Stimulated activated CD8-positive, alpha-beta memory T cell treated with anti-CD3 and anti-CD28 coated beads, Interleukin-4, amount 100 ng/mL, for 1 hour (primary cell): ENCODE measurements at places on chromosomes 4 and X.

GRCh38 chr4:38468339-38468866 lies 195.6 kb upstream of the KLF3 start:
- no peak for DNase-seq

DNA sequence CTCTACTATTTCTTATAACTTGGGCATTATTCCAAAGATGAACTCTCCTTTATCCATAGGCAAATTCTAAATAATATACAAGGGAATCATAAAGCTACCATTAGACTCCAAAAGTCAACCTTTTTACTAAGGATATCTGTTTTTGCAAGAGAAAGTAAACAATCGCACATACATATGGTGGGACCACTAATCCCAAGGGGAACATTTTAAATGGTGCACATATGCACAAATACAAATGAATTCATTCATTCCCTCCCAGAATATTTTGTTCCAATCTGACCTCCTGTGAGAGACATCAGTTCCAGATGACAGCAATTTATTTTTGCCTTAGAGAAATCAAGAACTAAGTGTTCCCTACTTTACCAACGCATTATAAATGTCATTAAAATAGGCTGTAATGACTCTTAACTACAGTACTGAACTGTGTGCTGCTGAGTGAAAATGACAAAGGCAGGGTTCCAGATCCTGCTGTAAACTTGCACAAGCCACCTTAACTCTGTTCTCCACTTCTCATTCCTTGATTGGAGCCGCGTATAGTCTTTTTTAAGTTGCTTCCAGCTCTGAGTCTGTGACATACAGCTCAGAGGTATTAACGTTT lies 2.0 kb downstream of the DHX15 start:
- no peak for DNase-seq

DNA sequence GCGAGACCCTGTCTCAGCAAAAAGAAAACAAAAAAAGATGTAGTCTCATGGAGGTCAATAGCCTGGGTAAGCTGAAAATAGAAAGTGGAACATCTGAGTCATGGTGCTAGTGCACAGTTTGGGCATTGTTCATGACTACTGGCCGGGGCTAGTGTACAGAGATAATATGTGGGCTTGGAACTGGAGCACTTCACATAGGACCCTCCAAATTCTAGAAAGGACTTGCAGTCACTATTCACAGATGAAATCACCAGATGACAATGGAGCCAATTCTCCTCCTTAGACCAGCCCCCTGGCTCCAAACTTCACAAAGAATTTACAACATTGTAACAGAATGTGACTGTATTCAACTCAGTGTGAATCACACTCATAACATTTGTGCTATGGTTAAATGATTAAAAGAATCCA lies 367.8 kb upstream of the SLC7A11 start:
- no peak for DNase-seq

- DNase-seq, result no peak
Measured at GRCh38 chr4:130760246-130760645, 1664.3 kb downstream of the C4orf33 start.

DNA sequence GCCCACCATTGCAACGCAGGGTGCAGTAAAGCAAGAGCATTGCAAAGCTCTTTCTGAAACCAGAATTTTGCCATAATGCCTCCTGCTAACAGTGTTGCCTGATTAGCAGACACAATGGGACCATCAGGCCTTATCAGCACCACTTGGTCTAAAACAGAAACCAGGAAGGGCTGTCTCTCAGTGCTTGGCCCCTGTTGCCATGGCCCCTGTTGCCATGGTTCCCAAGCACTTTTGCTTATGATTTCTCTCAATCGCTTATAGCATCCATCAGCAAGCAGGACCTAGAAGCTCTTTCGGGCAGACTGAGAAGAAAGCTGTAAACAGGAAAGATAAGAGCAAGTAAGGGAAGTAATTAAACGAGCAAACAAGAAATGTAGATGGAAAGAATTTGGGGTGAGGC lies 36.8 kb downstream of the RTL5 start:
- DNase-seq, result peak; percentile 33

DNA sequence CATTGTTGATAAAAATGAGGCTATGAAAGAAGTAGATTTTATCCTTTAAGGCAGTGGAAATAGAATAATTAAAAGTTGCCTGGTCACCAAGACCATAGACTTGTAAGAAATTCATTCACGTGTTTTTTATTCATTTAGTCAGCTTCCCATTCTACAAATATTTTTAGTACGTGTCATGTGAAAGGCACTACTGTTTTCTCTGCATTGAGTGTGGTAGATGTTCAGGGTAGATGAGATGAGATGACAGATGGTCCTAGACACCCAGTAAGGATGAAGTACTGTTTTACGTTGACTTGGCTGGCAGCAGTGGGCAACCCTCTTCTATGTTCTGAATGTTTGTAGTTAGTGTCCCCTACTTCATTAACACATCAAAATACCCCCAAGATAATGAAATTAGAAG lies 228.1 kb downstream of the ARHGAP24 start:
- DNase-seq, result no peak

- no peak for DNase-seq
Measured at GRCh38 chrX:9476810-9477575, 12.1 kb downstream of the TBL1X start.

DNA sequence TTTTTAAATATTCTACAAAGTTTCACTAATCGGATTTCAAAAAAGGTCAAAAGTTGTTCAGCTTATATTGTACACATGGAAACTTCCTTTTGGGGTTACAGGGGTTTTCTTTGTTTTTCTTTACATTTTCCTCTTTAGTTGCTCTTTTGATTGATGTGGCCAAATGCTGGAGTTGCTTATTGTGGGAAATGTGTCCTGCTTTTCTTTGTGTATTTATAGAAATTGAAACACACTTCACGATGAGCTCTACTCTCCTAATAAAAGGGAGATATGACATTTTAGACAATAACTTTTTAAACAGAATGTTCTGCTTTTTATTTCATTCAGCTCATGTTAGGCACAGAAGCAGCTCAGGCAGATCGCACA lies 50.7 kb upstream of the SPRY1 start:
- DNase-seq, result no peak

DNA sequence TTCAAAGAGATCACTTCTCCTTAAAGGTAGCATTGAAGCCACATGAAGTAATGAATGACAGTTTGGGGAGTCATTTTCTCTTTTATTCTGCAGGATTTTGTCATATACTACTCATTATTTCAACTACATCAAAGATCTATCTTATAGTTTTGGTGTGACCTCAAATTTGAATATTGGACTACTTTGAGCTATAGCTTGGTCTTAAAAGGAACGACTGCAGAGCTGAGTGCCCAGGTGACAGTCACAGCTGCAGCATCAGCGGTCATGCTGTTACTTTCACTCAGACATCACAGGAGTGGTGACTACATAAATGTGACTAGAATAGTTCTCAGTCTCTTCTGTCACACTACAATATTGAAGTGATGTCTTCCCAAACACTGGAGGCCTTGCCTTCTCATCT lies 10.7 kb upstream of the SPCS3 start:
- no peak for DNase-seq

DNA sequence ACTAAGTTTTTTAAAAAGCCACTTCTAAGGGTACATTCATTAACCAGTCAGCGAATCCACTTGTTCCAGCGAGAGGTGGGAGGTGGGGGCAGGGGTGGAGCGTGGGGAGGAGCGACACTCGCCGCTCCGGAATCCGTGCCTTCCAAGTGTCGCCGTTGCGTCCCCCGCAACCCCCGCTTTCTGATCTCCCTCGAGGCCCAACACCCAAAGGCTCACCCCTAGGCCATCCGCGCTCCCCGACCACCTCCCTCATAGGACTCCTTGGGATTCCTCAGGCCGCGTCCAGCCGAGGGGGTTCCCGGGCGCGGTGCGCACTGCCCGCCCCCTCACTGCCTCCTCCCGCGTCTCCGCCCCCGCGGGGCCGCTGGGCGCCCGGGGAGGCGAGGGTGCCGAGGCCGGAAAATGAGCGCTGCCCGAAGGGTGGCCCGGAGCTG lies 108.1 kb upstream of the STOX2 start:
- no peak for DNase-seq

GRCh38 chrX:140664939-140665338 lies 44.6 kb upstream of the LINC00632 start:
- no peak for DNase-seq

DNA sequence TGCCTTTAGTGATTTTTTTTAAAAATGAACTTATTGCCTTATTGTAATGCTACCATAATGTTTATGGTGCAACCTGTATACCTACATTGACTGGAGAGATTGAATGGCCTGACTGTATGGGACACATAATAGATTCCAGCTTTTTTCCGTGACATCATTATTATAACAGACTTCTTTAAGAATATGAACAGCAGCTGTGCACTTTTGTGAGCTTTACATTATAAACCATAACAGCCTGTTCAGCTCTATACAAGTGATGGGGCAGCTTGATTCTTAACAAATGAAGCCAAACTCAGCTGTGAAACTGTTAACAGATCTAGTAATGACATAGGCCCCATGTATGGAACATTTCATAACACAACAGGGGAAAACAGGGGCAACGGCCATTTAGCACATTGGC lies 187.0 kb downstream of the BMPR1B start:
- DNase-seq, result no peak

- DNase-seq, result no peak
Measured at GRCh38 chrX:56787734-56788152, 58.7 kb downstream of the NBDY start.

- no peak for DNase-seq
Measured at GRCh38 chr4:88646528-88647280, 50.9 kb downstream of the NAP1L5 start.

GRCh38 chr4:66059556-66059955 lies 389.3 kb upstream of the EPHA5 start:
- DNase-seq, result no peak

GRCh38 chrX:153844509-153845082 lies 14.3 kb upstream of the PDZD4 start:
- DNase-seq, result no peak

DNA sequence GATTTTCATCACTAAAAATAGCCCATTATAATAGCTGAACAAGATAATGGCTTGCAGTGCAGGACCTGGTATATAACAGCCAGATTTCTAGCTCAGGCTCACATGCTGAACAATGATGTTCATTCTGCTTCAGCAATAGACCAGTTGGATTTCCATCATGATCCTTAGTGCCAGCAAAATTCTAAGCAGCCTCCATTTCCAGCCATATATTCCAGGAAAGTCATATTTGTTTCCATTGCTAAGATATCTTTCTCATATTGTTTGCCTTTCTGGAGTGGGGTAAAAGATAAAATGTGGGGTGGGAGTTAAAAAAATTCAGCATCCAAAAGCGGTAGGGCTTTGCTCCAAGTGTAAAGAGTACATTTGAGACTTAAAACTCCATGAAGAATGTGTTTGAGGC lies 2344.1 kb downstream of the PCDH7 start:
- DNase-seq, result no peak

DNA sequence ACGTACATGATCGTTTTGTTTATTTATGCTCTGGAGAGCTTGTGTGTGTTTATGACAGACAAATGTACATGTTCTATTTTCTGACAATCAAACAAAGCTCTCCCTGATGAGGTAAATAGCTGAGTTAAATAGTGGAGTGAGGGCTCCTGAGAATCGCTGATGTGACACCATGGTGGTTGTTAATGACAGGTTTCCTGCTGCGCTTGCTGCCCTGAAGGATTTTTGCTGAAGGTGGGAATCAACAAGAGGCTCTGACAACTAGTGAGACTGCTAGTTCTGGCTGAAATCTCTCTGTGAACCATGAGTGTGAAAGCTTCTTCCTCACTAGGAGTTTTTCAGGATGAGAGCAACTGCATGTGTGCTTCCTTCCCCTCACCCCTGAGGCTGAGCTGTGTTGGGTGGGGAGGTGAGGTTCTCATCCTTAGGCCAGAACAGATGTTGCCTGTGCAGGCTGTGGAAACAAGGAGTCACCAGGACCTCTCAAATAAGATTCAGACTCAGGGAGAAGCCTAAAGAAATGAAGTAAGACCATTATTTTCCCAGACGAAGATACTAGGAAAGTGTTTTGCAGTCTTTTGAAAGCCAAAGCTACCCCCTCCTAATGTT lies 173.4 kb upstream of the JADE1 start:
- no peak for DNase-seq

GRCh38 chr4:188691811-188692210 lies 552.6 kb downstream of the TRIML1 start:
- DNase-seq, result no peak

DNA sequence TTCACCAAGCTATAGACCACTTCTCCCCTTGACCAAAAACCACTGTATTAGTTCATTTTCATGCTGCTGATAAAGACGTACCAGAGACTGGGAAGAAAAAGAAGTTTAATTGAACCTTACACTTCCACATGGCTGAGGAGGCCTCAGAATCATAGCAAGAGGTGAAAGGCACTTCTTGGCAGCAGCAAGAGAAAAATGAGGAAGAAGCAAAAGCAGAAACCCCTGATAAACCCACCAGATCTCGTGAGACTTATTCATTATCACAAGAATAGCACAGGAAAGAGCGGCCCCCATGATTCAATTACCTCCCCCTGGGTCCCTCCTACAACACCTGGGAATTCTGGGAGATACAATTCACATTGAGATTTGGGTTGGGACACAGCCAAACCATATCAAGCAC lies 97.8 kb downstream of the DOCK11 start:
- DNase-seq, result no peak

GRCh38 chrX:107831071-107831730 lies 5.5 kb downstream of the MID2 start:
- DNase-seq, result no peak

- DNase-seq, result no peak
Measured at GRCh38 chr4:181960384-181960783, 282.8 kb upstream of the TENM3 start.

GRCh38 chr4:147496500-147496899 lies 15.6 kb downstream of the EDNRA start:
- no peak for DNase-seq

- no peak for DNase-seq
Measured at GRCh38 chr4:104492183-104492771, 2.4 kb downstream of the CXXC4 start.

GRCh38 chr4:122044501-122044900 lies 92.6 kb upstream of the TRPC3 start:
- DNase-seq, result no peak

- DNase-seq, result no peak
Measured at GRCh38 chrX:117959045-117959444, 157.6 kb downstream of the KLHL13 start.

DNA sequence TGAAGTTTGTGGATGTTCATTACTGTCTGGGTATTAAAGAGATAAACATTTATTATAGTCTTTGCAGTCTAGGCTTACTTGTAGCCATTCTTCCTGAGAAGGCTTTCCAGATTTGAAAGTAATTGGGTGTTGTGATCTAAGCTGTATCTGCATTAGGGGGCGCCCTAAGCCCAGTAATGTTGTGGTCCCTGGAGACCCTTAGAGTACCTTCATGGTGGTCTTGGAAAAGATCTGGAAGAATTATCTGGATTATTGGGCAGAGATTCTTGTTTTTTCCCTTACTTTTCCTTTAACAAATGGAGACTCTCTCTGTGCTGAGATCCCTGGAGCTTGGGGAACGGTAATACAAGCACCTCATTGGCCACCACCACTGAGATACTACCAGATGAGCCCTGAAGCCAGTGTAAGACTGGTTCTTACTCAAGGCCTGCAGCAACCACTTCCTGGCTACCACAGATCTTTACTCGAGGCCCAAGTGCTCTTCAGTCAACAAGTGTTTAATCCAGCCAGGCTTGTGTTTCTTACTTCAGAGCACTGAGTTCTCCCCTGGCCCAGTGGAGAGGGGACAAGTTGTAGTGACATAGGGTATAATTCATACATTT lies 63.1 kb downstream of the RTL3 start:
- DNase-seq, result no peak
